ENCODE measurements at places on chromosomes 16 and 17.

DNA sequence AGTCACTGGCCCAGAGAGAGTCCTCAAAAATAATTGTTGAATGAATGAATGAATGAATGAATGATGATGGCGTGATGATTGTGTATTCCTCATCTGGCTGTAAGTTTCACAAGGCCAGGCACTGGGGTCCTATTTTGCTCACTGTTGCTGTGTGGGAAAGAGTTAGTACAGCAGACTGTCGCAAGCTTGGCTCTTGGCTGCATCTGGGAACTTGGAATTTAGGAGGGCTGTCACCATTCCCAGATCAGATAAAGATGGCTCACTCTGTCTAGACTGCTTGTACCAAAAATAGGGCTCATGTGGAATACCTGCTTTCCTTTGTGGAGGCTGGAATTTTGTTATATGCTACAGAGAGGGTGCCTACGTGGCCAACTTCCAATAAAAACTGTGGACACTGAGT, 530.6 kb downstream of the WWOX start:
- DNase-seq: no peak

DNA sequence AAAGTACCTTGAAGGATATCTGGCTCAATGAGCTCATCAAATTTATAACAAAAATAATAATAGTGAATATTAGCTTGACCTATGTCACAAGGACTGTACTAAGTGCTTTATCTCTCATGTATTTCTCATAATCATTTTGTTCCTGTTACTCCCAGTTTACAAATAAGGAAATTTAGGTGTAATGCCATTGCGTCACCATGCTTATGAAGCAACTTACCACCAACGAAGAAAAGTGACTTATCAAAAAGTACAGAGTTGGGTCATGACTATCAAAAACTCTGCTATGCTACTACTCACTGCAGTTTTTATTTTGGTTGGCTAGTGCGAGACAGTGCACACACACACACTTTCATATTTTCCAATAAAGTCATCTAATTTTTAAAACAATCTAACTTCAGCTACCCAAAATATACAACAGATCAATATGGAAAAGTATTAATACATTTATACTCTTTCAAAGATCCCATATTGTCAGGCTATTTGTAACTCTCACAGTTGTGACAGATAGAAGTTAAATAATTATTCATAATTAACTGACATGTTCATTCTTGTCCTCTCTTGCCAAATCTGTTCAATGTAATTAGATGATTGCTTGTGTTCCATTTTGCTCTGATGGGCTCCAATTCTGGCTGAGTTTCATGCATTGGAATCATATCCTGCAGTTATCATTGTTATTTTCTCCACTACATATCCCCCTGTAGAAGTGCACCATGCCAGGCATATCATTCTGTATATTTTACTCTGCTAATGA, 119.4 kb downstream of the KCNJ2 start:
- no peak for DNase-seq

GRCh38 chr17:45222996-45223538, 1.4 kb downstream of the FMNL1 start:
- DNase-seq: no peak

DNA sequence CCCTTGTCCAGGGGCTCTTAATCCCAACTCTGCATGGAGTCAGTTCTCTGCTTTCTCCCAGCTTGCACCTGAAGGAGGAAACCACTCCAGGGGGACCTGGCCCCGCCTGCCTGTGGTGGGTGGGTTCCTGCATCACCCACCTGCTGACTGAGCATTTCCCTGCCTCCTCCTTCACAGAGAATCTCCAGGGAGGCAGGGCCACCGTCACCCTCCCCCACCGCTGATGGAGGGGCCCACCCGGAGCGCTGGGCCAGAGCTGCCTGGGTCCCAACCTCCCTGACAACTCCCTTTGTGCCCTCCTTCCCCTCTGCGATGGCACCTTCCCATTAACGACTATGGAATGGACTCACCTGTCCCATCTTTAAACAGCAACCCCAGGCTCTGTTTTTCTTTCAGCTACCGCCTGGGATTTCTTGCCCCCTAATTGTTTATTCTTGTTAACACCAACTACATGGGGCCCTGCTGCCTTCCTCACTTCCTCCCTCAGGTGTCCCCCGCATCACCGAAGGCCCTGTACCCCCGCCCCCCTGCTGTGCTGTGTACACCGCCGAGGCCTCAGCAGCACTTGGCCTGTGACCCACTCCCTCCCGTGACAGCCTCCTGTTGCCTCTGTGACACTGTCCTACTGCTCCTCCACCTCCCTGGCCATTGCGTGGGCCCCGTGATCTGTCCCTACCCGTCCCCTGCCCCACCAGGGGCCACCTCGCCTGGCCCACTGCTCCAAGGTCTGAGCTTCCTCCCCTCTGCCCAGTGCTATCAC, 842 bp upstream of the TEDC2 start:
- DNase-seq: no peak

- DNase-seq: no peak
These were observed 22.7 kb upstream of the PPM1D start for GRCh38 chr17:60577147-60577915.

DNA sequence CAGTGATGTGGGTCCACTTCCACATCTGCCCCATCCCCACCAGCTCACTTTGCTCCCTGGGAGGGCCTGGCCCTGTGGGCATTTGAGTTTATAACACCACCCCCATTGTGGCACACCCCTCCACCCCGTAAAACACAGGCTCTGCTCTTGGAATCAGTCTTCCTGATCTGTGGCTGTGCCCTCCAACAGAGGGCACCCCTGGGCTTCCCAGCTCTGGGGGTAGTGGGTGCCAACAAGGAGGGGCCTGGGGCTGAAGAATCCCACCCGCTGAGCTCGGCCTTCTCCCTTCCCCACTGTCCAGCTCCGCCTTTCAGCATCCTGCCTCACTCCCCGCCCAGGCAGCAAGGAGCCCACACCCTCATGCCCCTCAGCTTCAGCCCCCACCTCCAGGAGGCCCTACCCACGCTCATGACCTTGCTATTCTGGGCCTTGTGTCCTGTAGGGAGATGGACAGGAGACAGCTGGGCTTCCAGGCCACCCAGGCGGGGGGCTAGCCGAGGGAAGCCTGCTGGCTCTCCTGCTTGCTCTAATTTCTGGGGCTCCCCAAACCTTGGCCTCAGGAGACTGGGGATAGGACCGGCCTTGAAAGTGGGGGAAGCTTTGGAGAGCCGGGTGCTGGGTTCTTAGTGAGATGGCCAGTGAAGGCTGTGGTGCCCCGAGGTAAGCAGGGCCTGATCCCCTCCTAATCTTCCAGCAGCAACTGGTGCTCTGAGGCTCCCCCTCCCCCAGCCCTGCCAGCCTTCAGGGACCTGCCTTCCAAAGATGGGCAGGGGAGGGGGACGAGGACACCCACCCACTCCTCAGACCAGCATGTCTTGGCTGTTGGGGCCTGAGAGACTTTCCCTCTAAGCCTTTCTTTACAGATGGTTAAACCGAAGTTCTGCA, 2.9 kb upstream of the ATP2A1 start:
- DNase-seq: no peak

GRCh38 chr17:32882029-32882428, 5.1 kb upstream of the MYO1D start:
- no peak for DNase-seq

DNA sequence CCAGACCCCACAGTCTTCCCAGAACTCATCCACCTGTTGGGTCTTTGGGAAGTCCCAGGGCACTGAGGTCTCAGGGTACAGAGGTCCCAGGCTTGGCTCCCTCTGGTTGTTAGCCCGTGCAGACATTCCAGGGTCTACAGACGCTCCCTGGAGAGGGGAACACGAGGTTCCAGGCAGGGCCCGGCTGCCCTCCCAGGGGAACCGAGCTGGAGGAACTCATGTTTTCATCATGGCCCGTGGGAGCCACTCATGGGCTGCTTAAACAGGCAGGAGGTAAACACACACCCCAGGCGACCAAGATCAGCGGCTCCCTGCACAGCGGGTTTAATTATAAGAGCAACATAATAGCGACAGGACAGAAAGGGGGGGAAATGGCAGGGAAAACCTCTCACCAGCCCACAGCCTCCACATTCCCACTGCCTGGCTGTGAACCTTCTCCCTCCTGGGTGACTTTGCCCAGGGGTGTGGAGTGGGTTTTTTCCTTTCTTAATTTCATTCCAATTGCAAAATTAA, 36.5 kb downstream of the TRARG1 start:
- DNase-seq: no peak

DNA sequence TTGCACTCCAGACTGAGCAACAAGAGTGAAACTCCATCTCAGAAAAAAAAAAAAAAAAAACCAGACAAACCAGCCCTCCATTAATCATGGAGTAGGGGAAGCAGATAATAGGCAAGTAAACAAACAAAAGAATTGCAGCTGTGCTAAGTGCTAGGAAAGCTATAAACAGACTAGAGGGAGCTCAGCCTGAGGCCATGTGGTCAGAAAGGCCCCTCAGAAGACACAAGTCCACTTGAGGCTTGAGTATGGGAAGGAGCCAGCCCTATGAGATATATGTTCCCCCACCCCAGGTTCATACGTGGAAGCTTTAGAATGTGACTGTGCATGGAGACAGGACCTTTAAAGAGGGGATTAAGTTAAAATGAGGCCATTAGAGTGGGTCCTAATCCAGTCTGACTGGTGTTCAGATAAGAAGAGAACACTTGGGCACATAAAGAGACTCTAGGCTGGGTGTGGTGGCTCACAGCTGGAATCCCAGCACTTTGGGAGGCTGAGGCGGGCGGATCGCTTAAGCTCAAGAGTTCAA, 132.6 kb upstream of the NOL11 start:
- DNase-seq: no peak

DNA sequence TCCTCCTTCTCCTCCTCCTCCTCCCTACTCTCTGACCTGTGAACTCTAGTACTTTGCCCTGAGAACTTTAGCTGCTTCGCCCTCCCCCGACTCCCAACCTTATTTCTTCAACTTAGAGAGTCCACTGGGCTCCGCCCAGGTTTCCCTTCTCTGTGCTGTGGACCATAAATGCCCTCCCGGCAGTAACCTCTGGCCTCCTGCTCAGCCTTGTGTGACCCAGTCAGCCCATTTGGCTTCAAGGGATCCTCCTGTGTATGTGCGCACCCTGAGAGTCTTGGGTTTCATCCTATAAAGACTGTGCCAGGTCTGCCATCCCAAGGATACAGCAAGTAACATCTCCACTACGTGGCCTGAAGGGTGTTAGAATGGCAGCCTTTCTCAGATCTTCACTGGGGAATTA, 275.6 kb upstream of the C16orf82 start:
- no peak for DNase-seq

GRCh38 chr17:29412780-29413565, 22.8 kb downstream of the TAOK1 start:
- DNase-seq: no peak

DNA sequence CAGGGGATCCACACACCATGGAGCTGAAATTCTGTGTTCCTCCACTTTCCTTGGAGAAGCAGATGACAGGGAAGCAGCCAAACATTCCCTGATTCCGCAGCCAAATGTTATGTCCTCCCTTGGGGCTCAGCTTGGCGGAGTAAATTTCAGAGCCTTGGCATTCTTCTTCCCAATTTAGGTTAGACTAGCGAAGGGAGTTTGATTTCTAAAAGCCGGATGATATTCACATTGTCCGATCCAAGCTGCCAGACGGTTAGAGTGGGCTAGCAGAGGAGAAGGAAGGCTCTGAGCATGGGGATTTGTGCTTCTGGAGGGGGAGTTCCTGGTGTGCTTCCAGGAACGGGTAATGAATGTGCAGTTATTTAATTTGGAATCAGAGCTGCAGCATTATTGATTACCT, 380.4 kb upstream of the EEF2KMT start:
- DNase-seq: no peak

DNA sequence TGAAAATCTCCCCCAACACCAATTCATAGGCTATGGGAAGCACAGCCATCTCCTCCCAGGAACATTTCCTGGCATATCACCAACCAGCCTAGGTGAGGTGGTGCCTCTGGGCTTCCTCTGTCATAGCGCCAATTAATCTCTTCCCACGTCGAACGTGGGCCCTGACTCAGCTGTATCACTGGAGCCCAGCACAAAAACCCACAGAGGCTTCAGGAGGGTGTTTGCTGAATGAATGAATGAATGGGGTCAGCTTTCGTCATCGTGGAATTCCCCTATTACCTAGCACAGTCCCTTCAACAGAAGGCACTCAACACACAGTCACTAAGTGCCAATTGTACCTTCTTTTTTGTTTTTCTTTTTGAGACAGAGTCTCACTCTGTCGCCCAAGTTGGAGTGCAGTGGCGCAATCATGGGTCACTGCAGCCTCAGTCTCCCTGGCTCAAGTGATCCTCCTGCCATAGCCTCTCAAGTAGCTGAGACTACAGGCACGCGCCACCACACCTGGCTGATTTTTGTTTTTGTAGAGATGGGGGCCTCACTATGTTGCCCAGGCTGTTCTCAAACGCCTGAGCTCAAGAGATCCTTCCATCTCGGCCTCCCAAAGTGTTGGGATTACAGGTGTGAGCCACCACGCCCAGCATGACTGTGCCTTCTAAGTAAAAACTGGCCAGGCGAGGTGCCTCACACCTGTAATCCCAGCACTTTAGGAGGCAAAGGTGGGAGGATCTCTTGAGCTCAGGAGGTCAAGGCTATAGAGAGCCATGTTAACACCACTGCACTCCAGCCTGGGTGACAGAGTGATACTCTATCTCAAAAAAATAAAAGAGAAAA, 4.1 kb downstream of the ZNF688 start:
- DNase-seq: no peak

GRCh38 chr17:1379930-1380313, 20.1 kb downstream of the YWHAE start:
- no peak for DNase-seq

- DNase-seq: no peak
These were observed 166.9 kb downstream of the C16orf95 start for GRCh38 chr16:87150262-87150661.

GRCh38 chr16:64184156-64184555, 937.7 kb downstream of the CDH11 start:
- no peak for DNase-seq

DNA sequence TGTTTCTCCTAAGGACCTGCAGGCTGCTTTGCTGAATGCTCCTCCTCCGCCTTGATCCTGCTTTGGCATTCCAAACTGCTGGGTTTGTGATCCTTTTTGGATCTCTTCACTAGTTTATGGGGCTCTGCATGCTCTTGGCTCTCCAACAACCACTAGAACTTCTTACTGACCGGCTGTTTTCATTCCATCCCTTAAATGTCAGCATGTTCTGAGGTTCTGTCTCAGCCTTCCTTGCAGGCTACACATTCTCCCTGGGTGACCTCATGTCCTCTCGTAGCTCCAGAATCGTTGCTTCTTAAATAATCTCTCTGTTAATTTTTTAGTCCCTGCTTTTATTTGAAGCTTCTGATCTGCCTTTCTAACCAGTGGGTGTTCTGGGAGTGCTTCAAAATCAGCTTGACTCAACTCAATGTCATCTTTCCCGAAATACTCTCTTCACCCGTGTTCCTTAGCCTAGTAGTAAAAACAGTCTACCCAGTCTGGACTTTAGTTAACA, 119.0 kb upstream of the HS3ST2 start:
- DNase-seq: no peak

GRCh38 chr16:83949724-83950001, 3.4 kb upstream of the OSGIN1 start:
- DNase-seq: no peak

GRCh38 chr16:89009343-89010209, 32.6 kb upstream of the CBFA2T3 start:
- no peak for DNase-seq

GRCh38 chr16:60329108-60329507, 1595.0 kb upstream of the GOT2 start:
- no peak for DNase-seq

- DNase-seq: no peak
These were observed 6.8 kb upstream of the WDR45B start for GRCh38 chr17:82655038-82655479.
